Breast epithelium (tissue), 4 donors: ENCODE measurements at places on chromosomes 16 and 17. TPM values are rescaled to one million over a fixed set of nuclear protein-coding genes. Genes with fewer than 3 reads are reported as not detected.

DNA sequence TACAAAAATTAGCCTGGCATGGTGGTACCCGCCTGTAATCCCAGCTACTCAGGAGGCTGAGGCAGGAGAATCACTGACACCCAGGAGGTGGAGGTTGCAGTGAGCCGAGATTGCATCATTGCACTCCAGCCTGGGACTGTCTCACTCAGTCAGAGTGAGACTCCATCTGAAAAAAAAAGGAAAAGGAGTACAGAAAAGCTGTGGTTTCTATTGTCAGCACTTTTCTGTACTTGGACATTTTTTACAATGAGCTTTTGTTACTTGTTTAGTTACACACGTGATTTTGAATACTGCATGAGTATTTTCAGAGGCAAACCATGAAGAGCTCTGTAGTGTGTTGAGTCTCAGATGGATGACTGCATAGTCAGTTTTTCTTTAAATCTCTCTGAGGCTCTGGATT is 26.3 kb downstream of the ZC3H18 start:
- no peaks in the 10 kb centered on the region for H3K27me3 ChIP-seq
- no peak overlapping the region for H3K4me3 ChIP-seq
- no peaks in the 10 kb centered on the region for H3K4me1 ChIP-seq
- no peak for DNase-seq

MYH11 gene
- total RNA-seq, result 11.7 TPM

DNA sequence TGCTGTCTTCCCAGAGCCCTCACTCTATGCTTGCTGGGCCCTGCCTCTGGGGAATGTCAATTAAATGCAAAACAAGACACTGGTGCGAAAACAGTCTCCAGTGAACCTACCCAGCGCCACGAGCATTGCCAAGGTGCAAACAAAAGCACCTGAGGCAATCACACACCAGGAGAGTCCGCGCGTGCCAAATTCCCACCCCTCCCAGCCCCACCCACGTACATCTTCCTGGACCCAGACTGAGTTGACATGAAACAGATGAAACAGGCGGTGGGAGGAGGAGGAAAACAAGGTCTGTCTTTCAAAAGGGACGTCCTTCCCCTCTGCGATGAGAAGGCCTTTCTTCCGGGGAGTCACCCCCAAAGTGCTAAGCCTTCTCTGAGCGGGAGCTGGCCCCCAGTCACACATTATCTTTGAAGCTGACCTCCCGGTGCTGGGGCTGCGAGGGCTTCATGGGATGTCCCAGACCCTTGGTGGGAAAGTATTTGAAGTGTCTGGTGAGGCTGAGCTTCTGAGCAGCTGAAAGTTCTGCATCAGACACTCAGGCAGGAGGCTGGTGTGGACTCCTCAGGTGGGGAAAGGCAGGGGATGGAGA is 200.4 kb downstream of the AXIN2 start:
- no peaks in the 10 kb centered on the region for H3K4me1 ChIP-seq
- H3K36me3 ChIP-seq, result no peaks in the 10 kb centered on the region
- no peaks in the 10 kb centered on the region for H3K27me3 ChIP-seq

DNA sequence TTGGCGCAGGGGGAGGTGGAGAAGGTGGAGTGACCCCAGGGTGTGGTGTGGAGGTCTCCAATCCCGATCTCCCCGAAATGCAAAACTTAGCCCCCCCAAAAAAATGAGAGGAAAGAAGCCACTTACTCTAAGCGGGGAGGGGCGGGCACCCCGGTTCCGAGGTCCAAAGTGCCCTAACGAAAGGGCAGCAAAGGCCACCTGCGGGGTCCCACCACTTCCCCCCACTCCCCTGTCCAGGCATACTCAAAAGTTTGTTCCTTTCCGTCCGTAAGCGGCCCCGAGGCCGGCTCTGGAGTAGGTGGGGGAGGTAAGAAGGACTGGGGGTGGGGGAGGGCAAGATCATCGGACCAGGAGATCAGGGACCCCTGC is 1.1 kb downstream of the TOX3 start:
- DNase-seq, result no peak
- peaks cover 22% of the 10 kb centered on the region for H3K27me3 ChIP-seq
- H3K27ac ChIP-seq, result peak overlapping the region; percentile 59
- peaks cover 4% of the 10 kb centered on the region for H3K4me1 ChIP-seq
- H3K4me3 ChIP-seq, result peak overlapping the region; percentile 21
- no peaks in the 10 kb centered on the region for H3K36me3 ChIP-seq

MT1X gene
- total RNA-seq, result 3,885 TPM

- H3K4me1 ChIP-seq, result peaks cover 10% of the 10 kb centered on the region
- no peak for DNase-seq
- H3K27me3 ChIP-seq, result no peaks in the 10 kb centered on the region
- H3K36me3 ChIP-seq, result no peaks in the 10 kb centered on the region
- no peak overlapping the region for H3K27ac ChIP-seq
Observed at GRCh38 chr17:50657627-50658026, 22.9 kb downstream of the ABCC3 start.

- H3K4me1 ChIP-seq, result no peaks in the 10 kb centered on the region
- H3K27me3 ChIP-seq, result no peaks in the 10 kb centered on the region
- H3K27ac ChIP-seq, result no peak overlapping the region
- no peaks in the 10 kb centered on the region for H3K36me3 ChIP-seq
- DNase-seq, result no peak
Observed at GRCh38 chr17:12727076-12727760, 61.5 kb downstream of the MYOCD start.

- H3K27ac ChIP-seq, result peak within 1 kb of the TSS; percentile 83
- H3K4me3 ChIP-seq, result peak within 1 kb of the TSS; percentile 80
- peaks cover 6% of the 10 kb centered on the region for H3K4me1 ChIP-seq
- no peaks in the 10 kb centered on the region for H3K36me3 ChIP-seq
- no peaks in the 10 kb centered on the region for H3K27me3 ChIP-seq
Observed at GRCh38 chr17:35578197-35578928, at the start of gene PEX12. TSS of gene PEX12 (minus strand) at chr17:35578571. CDS start at chr17:35578021, 550 bp downstream.

DNA sequence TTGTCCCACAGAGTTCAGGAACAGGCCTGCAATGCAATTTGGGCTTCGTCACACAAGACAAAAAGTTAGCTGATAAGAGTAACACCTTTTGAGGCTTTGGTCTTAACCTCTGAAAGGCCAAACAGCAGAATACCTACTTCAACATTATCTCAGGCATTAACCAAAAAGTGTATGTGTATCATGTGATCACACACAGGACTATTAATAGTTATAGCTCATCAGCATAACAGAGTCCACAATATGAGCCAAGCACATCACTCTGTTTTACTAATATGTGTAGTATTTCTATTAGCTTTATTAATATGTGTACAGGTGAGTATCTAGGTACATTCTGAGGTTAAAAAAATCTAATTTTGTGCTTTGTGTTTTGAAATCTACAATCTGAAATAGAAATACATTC is 30.8 kb downstream of the MYO1D start:
- no peak overlapping the region for H3K4me3 ChIP-seq
- H3K4me1 ChIP-seq, result no peaks in the 10 kb centered on the region
- H3K36me3 ChIP-seq, result no peaks in the 10 kb centered on the region
- DNase-seq, result no peak

DNA sequence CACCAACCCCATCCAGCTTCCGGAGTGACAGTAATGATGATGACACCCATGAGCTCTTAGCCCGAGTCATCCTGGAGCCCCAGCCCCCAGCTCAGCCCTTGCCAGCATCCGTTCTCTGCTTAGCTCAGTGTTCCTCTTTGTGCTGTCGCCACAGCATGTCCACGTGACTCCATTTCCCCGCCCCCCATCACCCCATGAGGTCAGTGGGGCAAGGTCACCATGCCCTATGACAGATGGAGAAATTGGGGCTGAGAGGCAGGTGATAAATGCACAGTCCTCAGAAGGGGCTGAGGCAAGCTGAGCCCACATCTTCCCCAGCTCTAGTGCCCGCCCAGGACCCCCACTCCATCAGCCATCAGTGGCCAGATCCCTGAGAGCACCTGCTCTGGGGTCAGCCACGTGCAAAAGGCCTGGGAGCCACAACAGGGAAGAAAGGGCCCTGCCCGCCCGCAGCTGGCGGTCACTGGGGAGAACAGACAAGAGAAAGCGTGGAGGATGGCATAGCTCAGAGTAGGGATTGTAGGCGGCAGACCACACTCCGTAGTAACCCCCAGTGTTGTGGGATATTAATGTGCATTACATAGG is 17.1 kb downstream of the ITGB4 start:
- DNase-seq, result no peak
- H3K4me3 ChIP-seq, result no peak overlapping the region
- H3K27me3 ChIP-seq, result no peaks in the 10 kb centered on the region
- no peak overlapping the region for H3K27ac ChIP-seq
- H3K36me3 ChIP-seq, result peaks cover 7% of the 10 kb centered on the region
